Activated CD4-positive, alpha-beta T cell treated with anti-CD3 and anti-CD28 coated beads, Interleukin-2, amount 50 U/mL, for 48 hours (primary cell): ENCODE measurements at places on chromosomes 11 and 22.

- no peak for DNase-seq
Measured at GRCh38 chr11:127037001-127037400, 36.4 kb upstream of the KIRREL3 start.

GRCh38 chr11:11486423-11486822 lies 133.4 kb upstream of the CSNK2A3 start:
- DNase-seq = no peak

- DNase-seq = no peak
Measured at GRCh38 chr22:26483043-26483438, 542 bp downstream of the HPS4 start.

GRCh38 chr11:3367221-3367620 lies 11.7 kb downstream of the ZNF195 start:
- no peak for DNase-seq

GRCh38 chr22:24225951-24226350 lies 18.9 kb downstream of the GGT5 start:
- no peak for DNase-seq

DNA sequence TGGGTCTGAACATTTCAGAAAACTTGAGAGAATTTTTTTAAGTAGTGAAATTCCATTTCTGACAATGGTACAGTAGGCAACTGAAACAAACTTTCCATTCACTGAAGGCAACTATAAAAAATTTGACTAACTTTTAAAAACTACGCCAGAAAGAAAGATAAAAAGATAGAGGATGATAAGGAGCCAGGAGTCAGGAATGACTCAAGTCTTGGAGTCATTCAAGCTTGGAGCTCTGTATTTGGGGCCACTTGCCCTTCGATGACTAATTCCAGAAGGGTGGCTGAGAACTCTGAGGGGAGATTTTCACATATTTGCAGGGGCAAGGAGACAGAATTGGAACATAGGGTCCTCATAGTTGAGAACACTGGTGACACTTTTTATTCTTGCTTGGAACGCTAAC lies 1083.2 kb upstream of the CNTN5 start:
- no peak for DNase-seq

- DNase-seq = no peak
Measured at GRCh38 chr11:67048515-67049130, 8.0 kb upstream of the RHOD start.

DNA sequence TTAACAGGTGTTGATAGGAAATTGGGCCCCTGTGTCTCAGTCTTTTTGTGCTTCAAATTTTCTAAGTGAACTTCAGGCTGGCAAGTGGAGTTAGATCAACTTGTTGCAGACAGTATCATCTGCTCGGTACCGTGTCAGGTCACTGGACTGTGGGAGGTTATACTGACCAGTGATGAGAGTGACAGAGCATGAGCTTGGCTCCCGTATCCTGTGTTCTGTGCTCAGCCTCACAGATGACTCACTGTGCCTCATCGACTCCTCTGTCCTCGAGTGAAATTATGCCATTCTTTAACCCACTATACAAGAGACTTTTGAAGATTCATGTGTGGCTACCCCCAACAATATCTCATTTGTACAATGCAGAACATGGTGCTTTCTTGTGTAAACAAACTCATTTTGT lies 7.9 kb downstream of the GRAP2 start:
- DNase-seq = peak; percentile 56

GRCh38 chr11:114816791-114817190 lies 138.5 kb downstream of the NXPE2 start:
- DNase-seq = no peak

DNA sequence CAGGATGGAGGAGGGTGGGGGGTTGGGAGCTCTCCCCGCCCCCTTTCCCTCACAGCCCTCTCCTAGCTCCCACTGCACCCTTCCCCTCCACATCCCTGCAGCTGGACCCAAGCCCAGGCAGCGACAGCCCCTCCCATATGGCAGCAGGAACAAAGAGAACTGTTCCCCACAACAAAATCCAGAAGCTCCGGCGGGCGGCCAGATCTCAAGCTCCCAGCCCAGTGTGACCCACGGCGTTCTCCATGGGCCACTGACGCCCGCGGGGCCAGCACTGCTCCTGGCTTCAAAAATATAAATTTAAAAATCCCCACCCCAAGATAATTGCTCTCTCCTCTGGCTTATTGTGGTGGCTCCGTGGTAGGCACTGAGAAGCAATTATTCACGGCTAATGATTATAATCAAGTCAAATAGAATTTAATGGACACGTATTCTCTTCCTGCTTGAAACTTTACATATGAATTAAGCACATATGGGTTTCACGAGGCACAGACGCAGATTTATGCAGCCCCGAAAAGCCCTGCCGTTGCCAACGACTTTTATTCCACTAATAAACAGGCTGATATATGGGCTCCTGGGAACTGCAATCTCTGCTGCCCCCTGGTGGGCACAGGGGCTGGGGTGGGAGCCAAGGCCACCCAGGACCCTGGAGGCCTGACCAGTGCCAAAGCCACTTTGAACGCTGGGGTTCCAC lies 17.5 kb downstream of the MACROD1 start:
- DNase-seq = peak; percentile 80

- DNase-seq = no peak
Measured at GRCh38 chr11:57055744-57056143, 67.0 kb downstream of the OR5AK2 start.

DNA sequence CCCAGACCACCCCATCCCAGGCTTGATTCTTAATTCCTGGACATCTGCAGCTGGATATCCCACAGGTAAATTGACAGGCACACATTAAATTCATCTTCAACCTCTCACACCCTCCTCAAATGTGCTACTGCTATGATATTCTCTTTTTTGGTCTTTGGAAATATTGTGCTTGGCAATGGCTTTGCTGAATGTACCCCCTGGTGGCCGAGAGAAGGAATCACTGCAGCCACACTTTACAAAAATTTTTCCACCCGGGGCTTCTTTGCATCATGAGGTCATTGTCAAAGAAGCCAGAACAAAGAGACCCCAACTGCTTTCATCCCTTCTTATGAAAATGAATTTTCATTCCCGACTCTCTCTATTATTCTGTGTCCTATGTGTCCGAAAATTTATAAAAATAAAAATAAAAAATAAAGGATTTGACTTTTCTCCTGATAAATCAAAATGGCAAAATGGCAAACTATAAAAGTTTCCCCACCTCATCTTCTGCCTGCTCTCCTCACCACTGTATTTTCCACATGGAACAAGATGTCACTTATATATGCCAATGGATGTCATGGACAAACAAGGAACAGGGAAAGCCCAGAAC lies 15.0 kb upstream of the CYB5R2 start:
- DNase-seq = no peak

DNA sequence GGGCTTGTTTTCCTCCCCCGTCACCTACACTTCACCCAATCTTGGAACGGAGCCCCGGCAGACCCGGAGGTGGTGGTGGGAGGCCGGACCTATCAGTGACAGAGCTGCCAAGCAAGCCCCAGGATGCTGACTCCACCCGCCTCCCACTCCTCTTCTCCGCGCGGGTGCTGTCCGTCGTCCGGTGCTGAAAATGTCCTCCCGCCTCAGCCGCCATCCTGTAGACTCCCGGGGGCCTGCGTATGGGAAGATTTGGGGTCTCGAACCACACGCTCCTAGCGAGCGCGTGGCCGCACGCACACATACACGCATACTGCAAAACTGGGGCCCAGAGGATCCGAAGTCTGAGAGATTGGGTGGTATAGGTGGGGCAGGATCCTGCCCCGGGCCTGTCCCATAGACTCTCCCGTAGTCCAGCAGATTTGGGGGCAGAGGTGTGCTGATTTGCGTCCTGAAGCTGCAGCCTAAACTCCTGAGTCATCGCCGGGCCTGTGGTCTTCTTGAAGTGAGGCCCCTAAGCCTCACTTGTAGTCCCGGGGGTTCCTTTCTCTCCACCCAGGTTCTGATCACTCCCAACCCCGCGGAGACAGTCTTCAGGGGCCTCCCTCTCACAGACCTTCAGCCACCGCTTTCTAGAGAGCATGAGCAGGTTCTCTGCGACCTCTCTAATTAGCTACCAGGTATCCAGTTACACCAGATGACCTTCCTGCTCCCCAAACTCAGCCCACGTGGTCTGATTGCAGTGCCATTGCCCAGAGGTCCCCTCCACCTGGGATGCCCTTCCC lies 796 bp upstream of the YIF1A start:
- DNase-seq = peak; percentile 86

DNA sequence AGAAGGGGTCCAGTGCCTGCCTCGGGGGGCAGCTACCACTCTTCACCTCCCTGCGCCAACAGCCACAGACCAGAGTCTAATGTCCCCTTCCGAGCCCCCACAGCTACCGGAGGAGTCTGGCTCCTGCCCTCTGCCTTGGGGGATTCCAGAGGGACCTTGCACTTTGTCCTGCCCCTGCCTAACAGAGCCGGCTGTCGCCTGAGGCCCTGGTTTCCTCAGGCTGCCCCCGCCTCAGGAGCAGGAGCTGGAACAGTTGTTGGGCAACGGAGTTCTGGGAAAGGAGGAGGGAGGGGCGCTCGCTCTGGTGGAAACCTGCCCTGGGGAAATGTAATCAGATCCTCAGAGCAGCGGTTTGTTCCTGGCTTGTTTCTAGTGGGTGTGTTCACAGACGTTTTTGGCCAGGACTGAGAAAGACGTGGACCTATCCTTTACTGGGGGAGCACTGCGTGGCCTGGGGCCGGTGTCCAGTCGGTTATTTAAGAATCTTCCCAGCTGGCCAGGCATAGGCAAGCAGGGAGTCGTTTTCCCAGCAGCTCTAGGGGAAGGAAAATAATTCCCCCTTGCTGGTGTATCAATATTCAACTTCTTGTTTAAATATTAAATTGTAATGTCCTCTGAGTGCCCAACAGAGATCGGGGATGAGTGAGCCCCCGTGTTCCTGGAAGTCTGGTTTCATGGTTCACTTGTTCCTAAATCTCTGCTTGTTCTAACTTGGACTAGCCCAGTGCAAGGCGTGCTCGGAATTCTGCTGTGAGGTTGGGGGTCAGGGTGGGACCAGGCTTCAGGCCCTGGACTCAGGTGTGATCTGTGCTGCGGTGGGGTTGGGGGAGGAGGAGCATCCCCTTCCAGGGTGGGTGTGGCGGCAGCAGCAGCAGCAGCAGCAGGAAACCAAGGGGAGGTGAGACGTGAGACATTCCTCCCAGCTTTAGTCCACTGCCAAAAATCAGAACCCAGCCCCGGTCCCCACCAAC lies 32.1 kb downstream of the A4GALT start:
- DNase-seq = no peak

- no peak for DNase-seq
Measured at GRCh38 chr22:29517215-29517908, 36.2 kb downstream of the THOC5 start.

DNA sequence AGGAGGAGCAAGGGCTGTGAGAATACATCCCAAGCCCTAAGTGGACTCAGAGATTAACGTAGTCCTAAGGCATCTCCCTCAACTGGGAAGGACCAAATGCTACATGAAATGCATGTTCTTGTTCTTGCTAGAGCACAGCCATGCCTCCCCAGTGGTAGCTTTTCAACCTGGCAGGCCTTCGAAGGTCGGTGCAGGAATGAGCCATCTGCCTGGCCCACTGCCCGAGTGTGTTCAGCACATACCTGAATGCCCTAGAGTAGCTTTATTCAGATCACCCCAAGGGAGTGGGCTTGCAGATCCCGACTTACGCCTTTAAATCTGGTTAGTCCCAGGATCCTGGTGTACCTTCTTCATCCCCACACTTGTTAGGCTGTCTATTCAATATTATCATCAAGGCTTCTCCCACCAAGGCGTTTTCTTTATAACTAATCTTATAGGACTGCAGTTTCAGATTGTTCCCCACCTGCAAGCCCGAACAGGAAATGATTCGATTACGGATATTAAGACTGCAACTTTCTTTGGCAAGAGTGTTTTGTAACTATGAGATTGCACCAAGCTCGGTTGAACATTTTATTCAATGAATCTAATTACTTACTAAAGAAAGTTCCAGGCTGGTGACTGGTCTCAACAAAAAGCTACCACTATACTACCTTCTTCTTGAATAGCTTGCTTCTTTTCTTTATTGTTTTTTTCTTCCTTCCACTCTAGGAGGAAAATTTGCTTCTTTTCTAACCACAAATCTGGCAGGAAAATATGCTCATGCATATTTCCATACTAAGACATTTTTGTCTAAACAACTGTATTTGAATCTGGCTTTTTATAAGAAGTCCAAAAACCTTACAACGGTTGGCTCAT lies 115.6 kb downstream of the SGSM3 start:
- no peak for DNase-seq

DNA sequence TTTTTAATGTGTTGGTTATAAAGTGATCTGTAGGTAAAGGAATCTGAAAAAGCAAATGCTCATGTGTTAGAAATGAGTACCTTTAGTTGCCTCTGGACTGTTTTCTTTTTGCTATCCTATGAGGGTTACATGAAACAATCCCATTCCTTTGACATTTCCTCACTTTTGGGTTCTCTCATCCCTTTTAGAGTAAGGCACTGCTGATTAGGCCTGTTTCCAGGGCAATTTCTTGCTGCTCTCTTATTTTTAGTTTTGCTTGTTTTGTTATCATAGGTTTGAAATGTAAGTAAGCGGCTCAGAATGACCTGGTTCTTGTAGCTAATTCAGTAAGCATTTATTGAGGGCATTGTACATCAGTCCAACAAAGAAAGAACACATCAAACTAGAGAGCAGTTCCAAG lies 138.9 kb downstream of the DDX10 start:
- no peak for DNase-seq

DNA sequence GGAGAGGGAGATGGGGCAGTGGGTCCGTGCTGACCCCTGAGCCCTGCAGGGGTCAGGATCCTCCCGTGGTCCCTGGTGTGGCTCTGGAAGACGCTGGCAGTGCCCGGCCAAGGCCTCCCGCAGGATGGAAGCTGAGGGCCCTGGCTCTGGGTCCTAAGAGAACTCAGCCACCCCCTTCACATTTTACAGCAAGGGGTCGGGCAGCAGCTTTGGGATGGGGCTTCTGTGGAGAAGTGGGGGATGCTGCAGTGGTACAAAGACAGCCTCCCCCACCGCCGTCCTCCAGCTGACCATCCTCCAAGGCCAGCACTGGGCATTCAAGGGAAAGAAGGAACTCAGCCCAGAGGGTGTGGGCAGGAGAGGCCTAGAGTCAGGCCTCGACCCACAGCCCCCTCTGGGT lies 21.8 kb upstream of the CRYBB3 start:
- DNase-seq = no peak

DNA sequence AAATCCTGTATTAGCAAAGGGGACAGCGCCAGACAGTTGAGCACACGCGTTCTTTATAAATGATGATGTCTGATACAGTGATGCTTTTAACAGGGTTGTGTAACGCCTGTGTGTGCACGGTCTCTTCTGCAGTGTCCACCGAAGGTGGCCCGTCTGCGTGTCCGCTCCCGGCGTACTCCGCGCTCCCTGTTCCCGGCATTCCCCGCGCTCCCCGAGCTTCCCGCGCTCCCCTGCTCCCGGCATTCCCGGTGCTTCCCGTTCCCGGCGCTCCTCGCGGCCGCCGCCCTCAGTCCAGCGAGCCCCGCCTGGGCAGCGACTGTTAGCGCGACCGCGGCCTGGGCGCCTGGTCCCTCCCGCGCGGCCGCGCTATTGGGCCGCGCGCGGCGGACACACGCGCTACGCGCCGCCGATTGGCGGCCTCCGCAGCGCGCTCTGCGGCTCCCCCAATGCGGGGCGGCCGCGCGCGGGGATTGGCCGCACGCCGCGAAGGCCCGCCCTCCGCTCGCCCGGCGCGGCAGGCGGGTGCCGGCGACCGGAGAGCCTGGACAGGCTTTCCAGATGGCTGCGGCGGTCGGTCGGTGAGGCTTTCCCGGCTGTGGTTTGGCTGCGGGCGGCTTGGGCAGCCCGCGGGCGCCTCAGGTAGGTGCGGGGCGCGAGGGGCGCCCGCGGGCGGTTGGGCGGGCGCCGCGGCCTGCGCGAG lies at the start of gene DGCR8:
Gene DGCR8 (plus strand): TSS at position 497 of the 700 bp plus-strand sequence. CDS start 5,723 bp downstream, outside the sequence.
- DNase-seq = peak; percentile 65

GRCh38 chr11:93329936-93330445 lies 551 bp upstream of the DEUP1 start:
- no peak for DNase-seq

GRCh38 chr22:30280505-30280904 lies 8.8 kb downstream of the CASTOR1 start:
- DNase-seq = no peak
